Kasumi-1 (cell line): ENCODE measurements at places on chromosomes 1 and 21.

GRCh38 chr1:118039170-118039569, 109.6 kb downstream of the WDR3 start:
- DNase-seq, result peak; percentile 73

DNA sequence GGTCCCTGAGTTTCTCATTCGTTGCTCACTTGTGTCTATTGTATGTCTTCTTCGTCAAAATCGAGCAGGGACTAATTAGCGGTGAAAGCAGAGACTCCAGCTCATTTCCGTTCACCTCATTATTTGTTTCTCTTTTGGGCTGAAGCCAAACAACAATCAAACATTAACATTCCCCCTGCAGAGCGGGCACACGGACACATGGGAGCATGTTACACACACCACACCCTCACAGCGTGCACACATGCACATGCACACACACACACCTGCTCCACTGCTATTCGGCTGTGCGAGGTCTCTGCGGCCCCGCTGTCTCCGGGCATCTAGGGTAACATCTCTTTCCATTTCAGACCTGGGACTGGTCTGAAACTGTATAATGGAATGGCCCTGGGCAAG, 58.5 kb upstream of the LRRC8D start:
- DNase-seq, result peak; percentile 40

- DNase-seq, result peak; percentile 11
Observed at GRCh38 chr1:51139474-51139873, 37.4 kb downstream of the C1orf185 start.

- no peak for DNase-seq
Observed at GRCh38 chr1:115908565-115909274, 67.6 kb upstream of the SLC22A15 start.

GRCh38 chr1:64404202-64404601, 65.7 kb upstream of the CACHD1 start:
- no peak for DNase-seq

GRCh38 chr1:30575066-30575465, 148.3 kb downstream of the MATN1 start:
- DNase-seq, result no peak

DNA sequence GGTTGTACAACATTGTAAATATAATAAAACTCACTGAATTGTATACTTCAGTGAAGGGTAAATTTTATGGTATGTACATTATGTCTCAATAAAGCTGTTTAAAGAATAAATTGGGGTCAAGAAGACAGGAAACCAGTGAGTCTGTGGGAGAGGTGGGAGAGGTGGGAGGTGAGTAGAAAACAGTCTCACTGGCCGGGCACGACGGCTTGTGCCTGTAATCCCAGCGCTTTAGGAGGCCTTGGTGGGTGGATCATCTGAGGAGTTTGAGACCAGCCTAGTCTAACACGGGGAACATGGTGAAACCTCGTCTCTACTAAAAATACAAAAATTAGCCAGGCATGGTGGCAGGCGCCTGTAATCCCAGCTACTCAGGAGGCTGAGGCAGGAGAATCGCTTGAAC, 4.2 kb downstream of the MTMR11 start:
- no peak for DNase-seq

DNA sequence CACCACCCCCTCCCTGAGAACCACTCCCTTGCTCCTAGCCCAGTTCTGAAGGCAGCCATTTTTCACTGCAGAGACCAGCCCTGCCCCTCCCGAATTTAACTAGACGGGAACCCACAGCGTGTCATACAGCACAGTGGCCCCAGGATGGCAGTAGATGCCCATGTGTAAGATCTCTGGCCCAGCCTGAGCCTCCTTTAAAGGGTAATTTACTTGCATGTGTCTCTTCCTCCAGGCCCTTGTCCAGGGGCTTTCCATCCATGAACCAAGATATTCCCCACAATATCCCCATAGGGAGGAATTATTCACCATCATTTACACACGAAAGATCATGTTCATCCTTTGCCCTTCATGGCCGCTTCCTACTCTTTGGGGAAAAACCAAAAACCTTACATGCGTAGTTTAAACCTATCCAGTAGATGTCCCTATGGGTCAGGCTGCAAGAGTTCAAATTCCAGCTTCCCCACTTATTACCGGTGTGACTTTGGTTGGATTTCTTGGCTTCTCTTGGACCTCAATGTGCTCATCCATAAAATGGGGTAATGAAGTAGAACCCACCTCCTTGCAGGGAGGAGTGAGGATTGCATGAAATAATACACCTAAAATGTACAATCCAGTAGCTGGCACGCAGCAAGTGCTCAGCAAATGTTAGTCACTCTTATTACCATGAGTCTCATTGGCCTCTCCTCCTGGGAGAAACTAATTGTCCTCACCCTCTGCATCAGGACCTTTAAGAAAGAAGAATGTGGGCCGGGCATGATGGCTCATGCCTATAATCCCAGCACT, 4.0 kb upstream of the LACTBL1 start:
- DNase-seq, result peak; percentile 85

DNA sequence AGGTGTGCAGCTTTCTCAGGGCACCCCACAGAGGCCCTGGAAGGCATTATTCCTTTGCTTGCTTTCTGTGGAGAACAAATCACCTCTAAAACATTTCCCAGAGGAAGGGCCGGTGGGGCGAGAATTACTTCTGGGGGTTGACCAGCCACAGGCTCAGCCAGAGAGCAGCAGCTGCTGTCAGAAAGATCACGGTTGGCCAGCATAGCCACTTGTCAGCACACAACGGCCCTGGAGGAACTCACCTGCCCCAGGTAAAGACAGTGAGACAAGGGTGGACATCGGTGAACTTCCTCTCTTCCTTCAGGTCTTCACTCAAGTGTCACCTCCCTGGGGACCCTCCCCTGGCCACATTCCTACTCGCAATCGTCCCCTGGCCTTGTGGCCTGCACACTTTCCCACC, 69.5 kb upstream of the CLDN14 start:
- no peak for DNase-seq

DNA sequence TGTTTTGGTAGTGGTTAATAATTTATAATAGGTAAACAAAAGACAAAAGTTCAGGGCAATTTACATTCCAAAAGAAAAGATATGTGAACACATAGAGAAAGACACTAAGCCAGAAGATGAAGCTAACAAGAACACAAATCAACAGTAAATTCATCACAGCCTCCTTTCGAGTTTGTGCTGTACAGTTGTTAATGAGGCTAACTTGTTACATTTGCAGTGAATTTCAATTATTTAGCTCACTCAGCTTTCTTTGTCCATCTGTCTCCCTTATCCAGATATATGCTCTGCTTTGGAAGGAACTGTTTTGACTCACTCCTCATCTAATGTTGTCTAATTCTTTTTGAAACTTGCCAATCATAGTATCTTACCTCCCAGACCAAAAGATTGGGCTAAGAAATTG, 423.3 kb upstream of the OLFM3 start:
- no peak for DNase-seq

GRCh38 chr1:215970406-215970805, 403.3 kb downstream of the KCTD3 start:
- no peak for DNase-seq

DNA sequence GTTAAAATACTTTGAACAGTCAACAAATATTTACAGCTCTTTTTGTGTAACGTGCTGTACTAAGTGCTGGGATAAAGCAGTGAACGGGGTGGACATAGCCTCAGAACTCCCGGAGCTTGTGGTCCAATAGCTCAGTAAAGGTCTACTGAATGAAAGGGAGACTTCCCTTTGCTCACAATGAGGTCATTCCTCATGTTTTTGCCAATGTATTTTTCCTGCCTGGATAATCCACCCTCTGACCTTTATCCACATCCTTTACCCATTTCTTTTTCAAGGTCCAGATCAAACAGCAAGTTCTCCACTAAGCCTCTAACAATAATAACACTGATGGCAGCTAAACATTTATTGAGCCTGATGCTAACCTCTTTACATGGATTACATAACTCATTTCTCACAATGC, 55.9 kb downstream of the LEPR start:
- DNase-seq, result no peak

- no peak for DNase-seq
Observed at GRCh38 chr1:119646521-119647227, 1.4 kb downstream of the ZNF697 start.

DNA sequence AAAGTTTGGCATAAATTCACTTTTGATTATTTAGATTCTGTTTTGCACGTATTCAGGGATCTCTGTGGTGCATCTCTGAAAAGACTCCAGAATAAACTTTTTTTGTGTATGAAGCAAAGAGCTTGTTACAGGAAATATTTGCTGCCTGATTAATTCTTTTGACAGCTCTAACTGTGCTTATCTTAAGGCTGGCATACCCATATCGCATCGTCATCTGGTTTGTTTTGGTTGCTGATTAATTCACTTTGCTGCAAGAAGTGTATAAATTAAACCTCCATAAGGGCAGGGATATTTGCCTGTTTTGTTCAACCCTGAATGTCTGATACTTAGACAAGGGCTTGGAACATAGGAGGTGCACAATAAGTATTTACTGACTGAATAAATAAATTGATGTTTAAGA, 17.5 kb upstream of the DUSP10 start:
- no peak for DNase-seq
